Left lung (tissue), 14 donors: ENCODE measurements at places on chromosomes 4 and X. TPM values are rescaled to one million over a fixed set of nuclear protein-coding genes. Genes with fewer than 3 reads are reported as not detected.

- peak; percentile 83 for DNase-seq
Measured at GRCh38 chr4:153488006-153488891, 22.1 kb downstream of the TMEM131L start.

DNA sequence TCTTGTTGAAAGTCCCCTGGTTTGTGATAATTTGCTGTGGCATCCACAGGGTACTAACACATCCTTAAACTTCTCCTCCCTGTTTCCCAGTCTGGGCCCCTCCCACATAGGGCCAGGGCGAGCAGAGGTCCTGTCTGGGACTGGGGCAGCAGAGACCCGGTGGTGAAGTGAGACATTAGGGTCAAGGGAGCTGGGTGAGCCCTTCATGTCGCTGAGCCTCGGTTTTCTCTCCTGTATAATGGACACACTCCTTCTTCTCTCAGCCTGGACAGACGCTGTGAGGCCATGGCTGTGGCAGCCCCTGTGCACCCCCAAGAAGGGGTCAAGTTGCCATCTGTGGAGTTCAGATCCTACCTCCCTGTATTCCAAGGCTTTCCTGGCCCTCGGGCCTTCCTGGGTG is 33.0 kb upstream of the HMX1 start:
- no peak for DNase-seq

- DNase-seq: peak; percentile 11
Measured at GRCh38 chrX:150476164-150476699, 92.2 kb upstream of the MTM1 start.

DNA sequence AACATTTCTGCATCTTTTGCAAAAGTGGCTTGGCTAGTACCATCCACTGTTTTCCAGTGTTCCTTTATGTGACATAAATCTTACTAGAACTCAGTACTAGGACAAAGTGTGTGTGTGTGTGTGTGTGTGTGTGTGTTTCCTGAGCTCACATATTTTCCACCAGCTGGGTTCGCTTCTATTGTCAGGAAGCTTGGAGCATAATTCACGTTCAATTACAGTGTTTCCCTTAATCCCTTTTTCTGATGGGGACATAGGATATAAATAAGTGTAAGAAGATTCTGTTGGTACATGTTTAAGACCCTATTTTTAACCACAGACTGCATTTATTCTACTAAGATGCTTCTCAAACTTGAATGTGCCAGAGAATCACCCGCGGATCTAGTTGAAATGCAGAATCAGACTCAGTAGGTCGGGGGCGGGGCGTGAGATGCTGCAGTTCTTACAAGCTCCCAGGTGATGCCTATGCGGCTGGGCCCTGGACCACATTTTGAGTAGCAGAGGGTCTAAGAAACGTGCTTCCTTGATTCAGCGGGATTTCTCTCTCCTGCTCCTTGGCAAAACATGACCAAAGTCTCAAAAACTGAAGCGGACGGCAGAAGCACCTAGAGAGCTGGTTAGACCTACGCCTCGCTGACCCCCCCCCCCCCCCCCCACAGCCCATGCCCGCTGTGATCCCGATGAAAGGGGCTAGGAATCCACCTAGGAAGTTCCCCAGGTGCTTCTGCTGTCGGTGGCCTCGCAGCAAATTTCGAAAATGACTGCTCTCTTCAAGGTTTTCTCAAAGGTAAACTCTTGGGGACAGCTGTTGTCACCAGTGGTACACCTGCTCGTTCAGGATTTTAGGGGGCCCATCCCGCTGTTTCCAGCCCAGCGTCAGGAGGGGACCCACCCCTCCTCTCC is 797 bp downstream of the CD99L2 start:
- peak; percentile 1 for DNase-seq

DNA sequence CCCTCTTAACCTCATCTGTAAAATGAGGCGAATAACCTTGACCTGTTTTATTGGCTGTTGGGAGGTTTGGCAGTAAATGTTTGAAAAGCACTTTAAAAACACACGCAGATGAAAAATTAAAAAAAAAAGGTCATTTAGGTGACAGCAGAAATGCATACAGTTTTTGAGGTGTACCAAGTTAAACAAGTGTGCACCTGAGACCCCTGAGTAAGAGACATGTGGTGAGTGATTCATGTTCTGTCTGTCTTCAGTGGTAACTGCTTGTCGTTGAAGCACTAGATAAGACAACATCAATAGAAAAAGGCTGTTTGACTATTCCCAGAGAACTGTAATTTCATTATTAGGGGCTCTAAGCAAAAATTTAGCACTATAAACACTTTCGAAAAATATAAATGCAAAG is 608.4 kb upstream of the PITX2 start:
- DNase-seq: no peak

DNA sequence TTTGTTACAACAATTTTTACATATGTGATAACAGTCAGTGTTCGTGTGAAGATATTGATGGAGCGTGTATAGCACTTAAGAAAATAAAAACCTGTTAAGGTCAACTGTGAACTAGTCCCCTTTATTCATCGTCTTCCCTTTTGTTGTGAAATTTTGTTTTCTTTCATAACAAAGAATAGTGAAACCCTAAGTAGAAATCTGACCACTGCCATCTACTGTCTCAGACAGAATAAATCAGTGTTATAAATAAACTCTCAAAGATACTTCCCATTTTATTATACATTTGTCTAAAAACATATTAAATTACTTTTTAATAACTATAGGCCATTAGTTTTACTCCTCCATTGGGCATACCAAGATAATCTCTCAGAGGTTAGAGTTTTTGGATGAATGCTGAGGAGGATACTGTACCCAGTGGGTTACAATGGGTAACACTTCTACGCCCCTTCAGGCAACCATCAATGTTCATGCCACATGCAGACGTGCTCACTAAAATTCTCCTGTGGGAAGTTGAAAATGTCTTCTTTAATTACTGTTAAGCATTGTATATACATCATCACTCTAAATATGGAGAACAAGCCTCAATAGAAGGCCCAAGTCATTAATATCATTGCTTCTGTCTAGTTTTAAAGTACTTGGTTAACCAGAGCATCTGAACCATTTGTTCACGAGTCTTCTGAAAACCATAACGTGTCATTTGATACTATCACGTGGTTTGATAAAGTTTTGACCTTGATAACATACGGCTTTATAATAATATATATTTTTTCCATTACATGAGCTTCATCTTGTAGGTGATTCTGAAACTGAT is 171.2 kb downstream of the TMA16 start:
- no peak for DNase-seq

DNA sequence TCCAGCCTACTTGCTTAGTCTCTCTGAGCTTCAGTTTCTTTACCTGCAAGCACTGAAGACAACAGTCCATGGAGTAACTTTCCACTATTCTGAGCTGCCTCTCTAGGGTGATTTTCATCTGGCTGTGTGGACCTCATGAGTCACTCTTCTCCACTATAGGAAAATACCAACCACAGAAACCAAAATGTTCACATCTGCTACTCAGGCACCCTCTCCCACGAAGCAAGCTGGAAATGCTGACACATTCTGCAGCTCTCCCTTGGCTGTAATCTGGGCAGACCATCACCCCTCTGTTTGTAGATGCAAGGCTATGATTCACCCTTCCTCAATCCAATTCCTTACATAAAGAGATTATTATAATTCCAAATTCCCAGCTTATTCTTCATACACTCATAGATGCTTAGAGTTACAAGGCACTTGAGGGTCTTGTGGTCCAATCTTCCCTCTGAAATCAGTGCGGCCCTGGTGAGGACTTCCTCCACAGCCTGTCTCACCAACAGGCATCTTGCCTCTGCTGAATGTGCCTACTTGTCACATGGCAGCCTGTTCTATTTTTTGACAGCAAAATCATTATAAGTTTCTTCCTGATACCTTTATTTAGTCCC is 97.0 kb upstream of the LNX1 start:
- DNase-seq: no peak

DNA sequence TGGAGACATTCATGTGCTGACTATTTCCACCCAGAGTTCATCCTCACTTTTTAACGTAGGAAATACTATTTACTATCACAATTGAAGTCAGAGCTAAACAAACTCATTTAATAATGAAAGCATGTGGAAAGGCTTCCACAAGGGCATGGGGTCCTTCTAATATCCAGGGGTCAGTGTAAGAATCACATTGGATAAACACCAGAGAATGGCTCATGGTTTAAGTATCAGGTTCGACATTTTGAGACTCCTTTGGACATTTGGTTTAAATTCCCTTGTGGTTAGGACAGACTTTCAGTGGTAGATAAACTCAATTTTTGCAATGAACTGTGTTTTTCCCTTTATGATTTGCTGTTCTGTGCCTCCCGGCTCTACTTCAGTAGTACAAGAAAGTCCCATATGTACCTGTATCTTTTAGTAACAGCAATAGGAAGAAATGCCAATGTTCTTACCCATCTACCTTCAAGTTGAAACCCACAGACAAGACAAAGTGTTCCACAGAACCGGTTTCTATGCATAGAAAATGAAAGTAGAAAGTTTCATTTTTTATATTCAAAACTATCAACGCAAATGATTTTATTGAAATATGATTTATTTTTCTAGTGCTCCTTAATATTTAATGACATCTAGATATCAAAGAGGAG is 589.0 kb upstream of the FAM241A start:
- DNase-seq: no peak

GRCh38 chr4:38310446-38311043 is 350.3 kb downstream of the PTTG2 start:
- DNase-seq: no peak

DNA sequence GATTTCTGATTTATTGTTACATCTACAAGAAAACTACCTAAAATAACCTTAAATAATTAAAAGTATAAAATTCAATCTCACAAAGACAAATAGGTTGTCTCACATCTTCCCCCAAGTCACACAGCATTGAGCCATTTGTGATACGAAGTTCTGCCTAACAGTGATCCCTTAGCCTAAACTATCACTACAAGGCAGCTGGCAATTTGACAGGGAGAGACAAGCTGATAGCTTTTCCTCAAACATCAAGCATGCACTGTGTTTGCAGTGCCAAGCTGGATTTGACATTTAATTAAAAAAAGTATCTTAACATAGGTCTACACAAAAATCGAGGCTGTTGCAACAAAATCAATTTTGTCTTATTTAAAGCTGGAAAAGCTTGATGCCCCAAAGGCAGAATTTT is 464.7 kb upstream of the TRAM1L1 start:
- DNase-seq: no peak

- no peak for DNase-seq
Measured at GRCh38 chrX:14344172-14344940, 185.0 kb upstream of the GLRA2 start.

DNA sequence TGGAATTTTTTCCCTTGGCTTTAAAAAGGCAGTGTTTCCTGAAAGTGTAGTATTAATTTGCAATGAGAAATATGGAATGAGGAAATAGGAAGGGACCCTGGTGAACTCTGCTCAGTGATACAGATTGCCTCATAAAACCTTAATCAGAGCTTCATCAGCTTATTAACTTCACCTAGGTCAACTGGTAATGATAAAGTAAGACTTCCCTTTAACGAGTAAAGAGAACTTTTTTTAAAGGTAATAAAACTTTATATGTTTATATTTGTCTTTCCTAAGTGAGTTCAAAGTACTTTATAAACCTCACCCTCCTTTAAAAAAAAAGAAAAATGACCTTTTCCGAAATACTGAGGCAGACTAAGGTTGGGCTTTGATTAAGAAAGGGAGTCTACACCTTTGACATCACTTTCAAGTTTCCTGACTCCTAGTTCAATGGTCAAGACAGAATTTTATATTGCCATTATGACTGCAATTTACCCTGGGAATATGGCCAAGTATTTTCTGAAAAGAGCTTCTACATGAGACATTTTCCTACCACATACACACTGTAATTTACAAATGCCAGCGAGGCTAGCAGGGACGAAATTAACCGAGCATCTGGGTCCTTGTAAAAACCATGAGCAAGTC is 706.3 kb upstream of the TENM3 start:
- DNase-seq: no peak

GRCh38 chrX:50428174-50428573 is 42.5 kb downstream of the DGKK start:
- DNase-seq: no peak

DNA sequence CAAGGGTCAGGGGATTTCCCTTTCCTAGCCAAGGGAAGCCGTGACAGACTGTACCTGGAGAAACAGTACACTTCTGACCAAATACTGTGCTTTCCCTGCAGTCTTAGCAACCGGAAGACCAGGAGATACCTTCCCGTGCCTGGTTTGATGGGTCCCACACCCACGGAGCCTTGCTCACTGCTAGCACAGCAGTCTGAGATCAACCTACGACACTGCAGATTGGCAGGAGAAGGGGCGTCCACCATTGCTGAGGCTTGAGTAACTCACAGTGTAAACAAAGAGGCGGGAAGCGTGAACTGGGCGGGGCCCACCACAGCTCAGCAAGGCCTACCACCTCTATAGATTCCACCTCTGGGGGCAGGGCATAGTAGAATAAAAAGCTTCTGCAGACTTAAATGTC is 48.7 kb upstream of the SRD5A3 start:
- DNase-seq: no peak

DNA sequence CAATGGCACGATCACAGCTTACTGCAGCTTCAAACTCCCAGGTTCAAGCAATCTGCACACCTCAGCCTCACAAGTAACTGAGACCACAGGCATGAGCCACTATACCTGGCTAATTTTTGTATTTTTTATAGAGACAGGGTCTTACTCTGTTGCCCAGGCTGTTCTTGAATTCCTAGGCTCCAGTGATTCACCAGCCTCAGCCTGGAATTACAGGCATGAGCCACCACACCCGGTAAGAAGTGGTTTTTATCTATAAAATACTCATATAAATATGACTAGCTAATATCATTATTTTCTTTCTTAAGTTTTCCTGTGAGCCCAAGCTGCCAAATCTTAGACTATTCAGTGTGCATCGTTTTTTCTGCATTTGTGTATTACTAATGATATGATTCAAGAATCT is 4.4 kb downstream of the SCFD2 start:
- DNase-seq: no peak

DNA sequence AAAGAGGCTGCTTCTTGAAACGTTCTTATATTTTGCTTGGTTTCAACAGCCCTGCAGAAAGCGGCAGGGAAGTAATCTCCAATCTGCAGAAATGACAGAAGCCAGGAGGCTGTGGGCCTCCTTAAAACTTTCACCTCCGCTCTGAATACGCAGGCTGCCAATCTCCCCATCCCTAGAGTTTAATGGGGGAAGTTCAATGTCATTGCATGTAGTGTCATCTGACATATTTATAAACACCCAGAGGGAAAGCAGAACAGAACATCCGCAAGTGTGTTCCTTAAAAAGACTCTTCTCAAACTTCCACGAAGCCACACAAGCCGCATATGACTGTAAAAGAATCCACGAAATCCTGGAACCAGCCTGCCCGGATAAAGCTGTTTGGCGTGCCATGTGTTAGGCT is 148.8 kb upstream of the TBL1X start:
- DNase-seq: no peak

- DNase-seq: no peak
Measured at GRCh38 chrX:1492421-1493012, 39.8 kb upstream of the ASMTL start.

- no peak for DNase-seq
Measured at GRCh38 chr4:129355516-129355915, 259.6 kb downstream of the C4orf33 start.

CSAG2 gene
- not detected for total RNA-seq

ETDB gene
- total RNA-seq: not detected

GLUD2 gene
- total RNA-seq: 4.0 TPM

CETN2 gene
- 37.2 TPM for total RNA-seq

BANK1 gene
- 9.1 TPM for total RNA-seq

GUCY1B1 gene
- 20.8 TPM for total RNA-seq

ZDHHC15 gene
- 2.7 TPM for total RNA-seq

TLR10 gene
- total RNA-seq: 3.0 TPM
